ENCODE measurements at places on chromosomes 3 and 15.

- DNase-seq: no peak
These were observed 130.2 kb upstream of the SGO1 start for GRCh38 chr3:20316238-20316637.

DNA sequence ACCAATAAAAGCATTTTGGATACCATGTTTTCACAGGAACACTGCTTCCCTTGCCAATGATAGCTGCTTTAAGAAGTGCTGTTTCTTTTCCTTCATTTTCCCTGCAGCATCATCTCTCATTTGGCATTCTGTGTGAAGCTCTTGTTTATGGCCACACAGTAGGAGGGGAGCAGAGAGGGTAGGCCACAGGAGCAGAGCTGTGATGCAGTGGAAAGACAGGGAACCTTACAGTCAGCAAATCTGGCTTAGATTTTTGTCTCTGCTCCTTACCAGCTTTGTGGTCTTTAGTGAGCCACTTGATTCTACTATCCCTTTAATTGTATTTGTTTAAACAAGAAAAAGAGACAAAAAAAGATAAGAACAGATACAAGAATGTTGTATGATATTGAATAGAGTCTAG, 138.7 kb downstream of the RPL22L1 start:
- no peak for DNase-seq

GRCh38 chr3:42827023-42827422, 17.8 kb downstream of the ACKR2 start:
- no peak for DNase-seq

DNA sequence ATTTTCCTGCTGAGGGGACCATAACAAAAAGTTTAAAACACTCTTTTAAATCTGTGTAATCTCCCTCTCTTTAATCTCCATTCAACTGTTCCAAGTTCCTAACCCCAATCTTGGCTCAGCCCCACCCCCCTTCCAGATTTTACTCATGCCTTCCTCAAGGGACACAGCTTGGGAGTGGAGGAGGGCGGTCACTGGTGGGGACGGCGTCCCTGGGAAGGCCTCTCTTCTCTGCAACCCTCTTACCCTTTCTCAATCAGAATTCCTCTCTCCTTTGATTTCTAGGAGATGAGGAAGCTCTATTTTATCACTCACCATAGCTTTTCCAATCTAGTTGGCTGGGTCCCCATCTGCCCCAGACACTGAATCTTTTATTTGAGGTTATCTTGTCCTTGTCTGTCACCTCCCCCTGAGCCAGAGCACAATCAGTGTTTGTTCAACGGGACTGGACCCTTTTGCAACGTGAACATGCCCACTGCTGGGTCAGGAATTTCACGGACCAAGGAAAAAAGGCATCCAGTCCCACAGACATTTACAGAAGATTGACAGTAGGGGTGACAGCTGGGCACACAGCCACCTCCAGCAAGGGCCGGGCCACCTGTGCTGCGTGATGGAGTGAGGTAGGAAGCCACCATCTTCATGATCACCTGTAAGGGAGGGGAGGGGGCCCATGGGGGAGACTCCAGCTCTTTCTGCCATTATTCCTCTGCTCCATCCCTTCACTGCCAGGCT, 84.0 kb upstream of the HERC1 start:
- no peak for DNase-seq

DNA sequence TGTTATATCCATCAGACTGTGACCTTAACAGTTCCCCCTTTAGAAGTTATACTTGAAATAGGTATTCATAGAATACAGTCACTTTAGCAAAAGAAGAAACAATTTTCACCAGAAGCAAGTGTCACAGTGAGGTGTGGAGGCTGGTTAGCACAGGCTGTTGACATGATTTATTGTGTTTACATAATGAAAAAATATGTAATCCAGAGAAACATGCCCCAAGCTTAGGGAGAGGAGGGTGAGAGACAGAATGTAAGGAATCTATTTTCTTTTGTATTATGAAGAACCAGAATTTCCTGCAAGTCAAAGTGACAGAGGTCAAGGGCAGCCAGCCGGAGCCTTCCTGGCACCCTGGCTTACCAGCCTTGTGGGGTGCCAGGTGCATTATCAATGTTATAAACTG, 4.0 kb downstream of the IL12A start:
- no peak for DNase-seq

- DNase-seq: no peak
These were observed 42.8 kb downstream of the SSR3 start for GRCh38 chr3:156511987-156512677.

- DNase-seq: no peak
These were observed 242.4 kb downstream of the KCNMB2 start for GRCh38 chr3:178778589-178778988.

Measured in NCI-H2171 (cell line).